SJCRH30 (cell line): ENCODE measurements at places on chromosomes 12 and 14.
A peak's percentile ranks its signal among the peaks of the same experiment; 100 is the strongest.

DNA sequence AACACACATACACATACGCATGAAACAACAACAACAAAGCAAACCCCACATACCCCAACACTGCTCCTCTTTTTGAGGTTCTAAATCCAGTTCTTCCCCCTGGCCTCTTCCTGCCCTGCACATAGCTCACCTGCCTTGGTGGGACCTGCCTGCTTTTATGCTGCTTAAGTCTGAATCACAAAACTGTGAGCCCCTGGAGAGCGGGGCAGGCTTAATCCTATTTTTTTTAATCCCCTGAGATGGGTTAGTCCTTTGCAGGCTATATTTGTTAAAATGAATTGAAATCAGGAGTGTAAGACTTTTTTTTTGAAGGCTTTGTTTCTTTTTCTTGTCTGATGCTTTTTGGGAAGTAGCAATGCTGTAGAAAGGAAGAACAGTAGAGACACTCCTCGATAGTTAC lies 84.6 kb upstream of the MAX start:
- H3K36me3 ChIP-seq, result no peaks in the 10 kb centered on the region
- no peak overlapping the region for H3K27ac ChIP-seq
- no peaks in the 10 kb centered on the region for H3K27me3 ChIP-seq
- no peak for DNase-seq
- no peaks in the 10 kb centered on the region for H3K4me1 ChIP-seq

GRCh38 chr14:103118018-103118662 lies 5.1 kb upstream of the TNFAIP2 start:
- H3K27me3 ChIP-seq, result no peaks in the 10 kb centered on the region
- peaks cover 27% of the 10 kb centered on the region for H3K4me1 ChIP-seq
- no peak overlapping the region for H3K4me3 ChIP-seq
- H3K36me3 ChIP-seq, result no peaks in the 10 kb centered on the region
- no peak overlapping the region for H3K27ac ChIP-seq
- peak; percentile 77 for DNase-seq

DNA sequence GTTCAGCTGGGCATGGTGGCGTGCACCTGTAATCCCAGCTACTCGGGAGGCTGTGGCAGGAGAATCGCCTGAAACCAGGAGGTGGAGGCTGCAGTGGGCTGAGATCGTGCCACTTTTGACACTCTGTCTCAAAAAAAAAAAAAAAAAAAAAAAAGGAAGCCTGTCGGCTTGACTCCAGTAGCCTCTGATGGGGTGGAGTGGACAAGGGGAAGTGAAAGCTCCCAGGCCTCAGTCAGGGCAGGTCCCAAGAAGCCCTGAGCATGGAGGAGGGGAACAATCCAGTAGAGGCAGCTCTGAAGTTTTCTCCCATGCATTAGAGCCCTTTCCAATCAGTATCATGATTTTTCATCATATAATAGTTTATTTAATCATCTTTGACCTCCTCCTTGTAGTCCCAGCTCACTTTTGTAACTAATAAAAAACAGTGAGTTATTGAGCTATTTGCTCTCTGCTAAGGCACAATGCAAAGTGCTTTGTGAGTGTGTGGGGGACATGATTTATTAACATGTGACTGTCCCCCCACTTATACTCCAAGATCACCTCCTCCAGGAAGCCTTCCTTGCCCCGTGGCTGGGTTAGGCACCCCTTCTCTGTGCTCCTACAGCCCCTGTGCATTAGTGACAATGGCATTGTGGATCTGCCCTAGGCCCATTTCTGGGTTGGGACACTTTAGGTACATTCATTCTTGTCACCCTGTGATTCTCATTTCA lies 4.7 kb upstream of the SSH1 start:
- H3K4me1 ChIP-seq, result no peaks in the 10 kb centered on the region
- H3K27ac ChIP-seq, result no peak overlapping the region
- H3K36me3 ChIP-seq, result no peaks in the 10 kb centered on the region

GRCh38 chr14:77071938-77072388 lies 26.1 kb upstream of the CIPC start:
- no peak overlapping the region for H3K4me3 ChIP-seq
- H3K36me3 ChIP-seq, result no peaks in the 10 kb centered on the region
- no peak for DNase-seq
- H3K27ac ChIP-seq, result no peak overlapping the region

- H3K4me3 ChIP-seq, result no peak overlapping the region
- no peaks in the 10 kb centered on the region for H3K27me3 ChIP-seq
- H3K36me3 ChIP-seq, result no peaks in the 10 kb centered on the region
- H3K4me1 ChIP-seq, result 0 out of 2 replicates have a peak, but pooled peaks cover 2% of the 10 kb centered on the region
Observed at GRCh38 chr12:88931598-88931997, 351.3 kb upstream of the KITLG start.

DNA sequence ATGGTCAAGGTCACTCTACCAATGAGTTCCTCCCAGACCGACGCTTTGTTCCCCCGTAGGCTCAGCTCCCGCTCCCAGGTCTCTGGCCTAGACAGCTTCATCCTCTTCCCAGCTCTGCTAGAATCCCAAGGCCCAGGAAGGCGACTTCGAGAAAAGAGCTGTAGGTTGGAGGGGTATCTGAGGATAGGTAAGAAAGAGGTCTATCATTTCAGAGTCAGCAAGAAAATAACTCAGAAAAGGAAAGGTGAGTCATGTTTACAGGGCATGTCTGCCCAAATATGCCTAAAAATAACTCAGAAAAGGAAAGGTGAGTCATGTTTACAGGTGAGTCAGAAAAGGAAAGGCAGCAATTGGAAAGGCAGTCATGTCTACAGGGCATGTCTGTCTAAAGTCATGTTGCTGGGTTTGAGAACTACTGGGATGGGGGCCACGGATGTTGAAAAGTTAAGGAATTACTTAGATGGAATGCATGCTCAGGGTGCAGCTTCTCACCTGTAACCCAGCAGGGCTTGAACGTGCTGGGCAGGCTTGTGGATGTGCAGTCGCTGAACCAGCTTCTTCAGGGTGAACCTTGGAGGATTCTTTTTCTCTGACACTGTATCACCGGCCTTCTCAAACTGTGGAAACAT lies 12.2 kb downstream of the TEP1 start:
- H3K27ac ChIP-seq, result no peak overlapping the region
- H3K36me3 ChIP-seq, result peaks cover 2% of the 10 kb centered on the region
- no peaks in the 10 kb centered on the region for H3K4me1 ChIP-seq
- no peak overlapping the region for H3K4me3 ChIP-seq
- DNase-seq, result no peak

DNA sequence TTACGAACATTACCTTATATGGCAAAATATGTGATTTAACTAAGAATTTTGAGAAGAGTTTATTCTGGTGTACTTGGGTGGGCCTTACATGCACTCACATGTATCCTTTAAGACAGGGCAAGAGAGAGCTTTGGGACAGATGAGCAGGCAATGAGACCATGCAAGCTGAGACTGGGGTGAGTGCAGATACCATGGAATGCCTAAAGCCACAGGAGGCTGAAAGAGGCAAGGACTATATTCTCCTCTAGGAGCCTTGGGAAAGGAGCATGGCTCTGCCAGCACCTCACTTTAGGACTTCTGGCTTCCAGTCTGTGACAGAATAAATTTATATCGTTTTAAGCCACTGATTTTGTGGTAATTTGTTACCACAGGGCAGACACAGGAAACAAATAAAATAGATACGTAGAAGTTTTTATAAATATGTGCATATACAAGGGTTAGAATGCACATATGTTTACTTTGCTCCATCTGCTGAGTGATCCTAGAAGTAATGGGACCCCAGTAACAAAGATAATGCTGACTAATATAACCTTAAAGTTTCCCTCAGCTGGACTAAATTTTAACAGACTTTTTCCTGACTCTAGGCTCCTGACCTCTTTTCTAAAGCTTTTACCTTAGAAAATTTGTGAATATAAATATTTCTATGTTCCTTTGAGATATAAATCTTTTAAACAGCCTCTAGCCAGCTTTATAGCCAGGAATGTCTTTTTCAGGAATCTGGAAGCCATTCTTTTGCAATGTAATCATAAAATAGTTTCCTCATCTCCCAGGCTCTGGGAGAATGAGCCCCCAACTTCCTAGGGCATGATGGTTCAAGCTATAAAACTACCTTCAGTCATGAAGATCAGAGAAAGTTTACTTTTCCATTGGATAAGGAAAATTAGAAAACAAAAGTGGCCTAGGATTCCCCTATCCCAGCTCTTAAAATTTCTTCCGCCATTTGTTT lies 216.8 kb downstream of the PPFIA2 start:
- no peak overlapping the region for H3K4me3 ChIP-seq
- peaks cover 3% of the 10 kb centered on the region; the same call in 1 of the 2 replicates for H3K4me1 ChIP-seq
- peak overlapping the region; percentile 9; the same call in 1 of the 2 replicates for H3K27ac ChIP-seq
- no peaks in the 10 kb centered on the region for H3K36me3 ChIP-seq
- DNase-seq, result peak; percentile 3

DNA sequence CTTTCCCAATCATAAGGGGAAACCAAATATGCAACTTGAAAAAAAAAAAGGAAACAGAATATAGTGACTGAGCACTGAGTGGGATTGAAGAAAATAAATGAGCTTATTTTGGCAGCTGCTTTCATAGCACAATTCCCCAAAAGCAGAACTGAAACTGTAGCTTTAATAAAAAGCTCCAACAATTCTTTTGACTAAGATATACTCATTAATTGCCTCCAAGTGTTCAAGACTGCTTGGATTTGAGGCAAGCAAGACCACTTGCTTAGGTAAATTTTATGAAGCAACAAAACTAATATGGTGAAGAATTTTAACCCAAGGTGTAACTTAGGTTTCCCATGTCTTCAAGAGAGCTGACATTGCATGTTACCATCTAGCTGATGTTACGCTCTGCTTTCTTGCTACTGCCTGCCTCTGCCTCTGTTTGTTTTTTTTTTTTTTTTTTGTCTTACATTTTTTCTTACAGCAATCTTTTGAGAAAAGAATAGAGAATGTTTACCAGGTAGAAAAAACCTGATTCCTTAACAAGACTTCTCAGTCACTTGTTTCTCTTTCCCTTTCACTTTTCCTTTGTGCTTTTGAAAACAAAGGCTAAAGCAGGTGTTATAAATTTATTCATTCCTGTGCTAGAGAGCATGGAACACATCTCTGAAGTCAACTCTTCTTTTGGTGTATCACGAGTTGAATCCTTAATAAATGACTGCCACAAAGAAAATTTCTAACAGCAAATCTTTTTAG lies 134.4 kb downstream of the BCAT1 start:
- DNase-seq, result no peak
- no peak overlapping the region for H3K4me3 ChIP-seq
- no peak overlapping the region for H3K27ac ChIP-seq
- H3K36me3 ChIP-seq, result peaks cover 61% of the 10 kb centered on the region

DNA sequence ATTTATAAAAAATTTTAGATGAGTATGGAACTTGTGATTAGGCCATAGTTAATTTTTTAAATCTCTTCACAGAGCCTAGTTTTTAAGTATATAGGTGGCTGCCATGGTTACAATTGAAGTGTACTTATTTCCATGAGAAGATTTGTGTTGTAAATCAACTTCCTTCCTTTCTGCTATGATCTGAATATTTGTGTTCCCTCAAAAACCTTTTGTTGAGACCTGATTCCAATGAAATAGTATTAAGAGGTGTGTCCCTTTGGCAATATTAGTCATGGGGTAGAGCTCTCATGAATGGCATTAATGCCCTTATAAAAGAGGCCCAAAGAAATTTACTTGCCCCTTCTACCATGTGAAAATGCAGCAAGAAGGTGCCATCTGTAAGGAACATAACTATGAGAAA lies 28.8 kb downstream of the ETNK1 start:
- H3K4me3 ChIP-seq, result no peak overlapping the region
- no peak for DNase-seq
- H3K4me1 ChIP-seq, result peaks cover 15% of the 10 kb centered on the region

DNA sequence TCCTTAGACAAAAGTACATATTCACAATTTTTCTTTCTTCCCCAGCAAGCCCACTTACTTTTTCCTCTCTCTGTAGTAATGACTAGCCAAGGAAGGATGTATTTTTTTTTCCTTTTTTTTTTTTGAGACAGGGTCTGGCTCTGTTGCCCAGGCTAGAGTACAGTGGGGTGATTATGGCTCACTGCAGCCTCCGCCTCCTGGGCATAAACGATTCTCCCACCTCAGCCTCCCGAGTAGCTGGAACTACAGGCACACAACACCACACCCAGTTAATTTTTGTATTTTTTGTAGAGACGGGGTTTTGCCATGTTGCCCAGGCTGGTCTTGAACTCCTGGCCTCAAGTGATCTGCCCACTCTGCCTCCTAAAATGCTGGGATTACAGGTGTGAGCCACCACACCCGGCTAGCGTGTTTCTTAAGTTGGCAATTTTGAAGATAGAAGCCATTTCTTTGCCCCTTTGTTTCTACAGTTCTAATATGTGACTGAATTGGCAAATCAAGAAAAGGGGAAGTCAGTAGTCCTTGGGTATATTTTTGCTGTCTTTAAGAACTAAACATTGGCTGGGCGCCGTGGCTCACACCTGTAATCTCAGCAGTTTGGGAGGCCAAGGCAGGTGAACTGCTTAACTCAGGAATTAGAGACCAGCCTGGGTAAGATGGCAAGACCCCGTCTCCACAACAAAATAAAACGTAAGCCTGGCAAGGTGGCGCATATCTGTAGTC lies 3.2 kb upstream of the NACA start:
- no peak overlapping the region for H3K4me3 ChIP-seq
- no peaks in the 10 kb centered on the region for H3K4me1 ChIP-seq
- no peak overlapping the region for H3K27ac ChIP-seq
- peaks cover 34% of the 10 kb centered on the region for H3K36me3 ChIP-seq
- H3K27me3 ChIP-seq, result no peaks in the 10 kb centered on the region

- peaks cover 7% of the 10 kb centered on the region for H3K36me3 ChIP-seq
- DNase-seq, result peak; percentile 13
Observed at GRCh38 chr14:102731871-102732800, 45.1 kb upstream of the TRAF3 start.
